Epithelial cell of proximal tubule (primary cell): ENCODE measurements at places on chromosomes 3 and 15.
A peak's percentile ranks its signal among the peaks of the same experiment; 100 is the strongest.

GRCh38 chr15:70479056-70479455 lies 284.3 kb downstream of the UACA start:
- DNase-seq = no peak

DNA sequence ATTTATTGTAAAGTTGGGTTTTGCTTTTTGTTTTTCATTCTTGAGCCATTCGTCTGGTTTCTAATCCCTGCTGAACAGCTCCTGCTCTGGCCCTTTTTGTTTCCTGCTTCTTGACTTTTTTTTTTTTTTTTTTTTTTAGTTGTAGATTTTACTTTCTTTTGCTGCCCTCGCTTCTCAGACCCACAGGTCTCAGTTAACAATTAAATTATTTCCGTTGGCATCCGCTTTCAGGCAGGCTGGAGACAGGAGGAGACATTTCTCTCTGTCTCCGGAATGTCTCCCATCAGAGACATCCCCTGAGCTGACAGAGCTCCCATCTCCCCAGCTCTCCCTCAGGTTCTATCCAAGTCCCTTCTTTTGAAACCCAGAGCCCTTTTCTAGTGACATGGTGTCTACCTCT lies 68.6 kb downstream of the SLC6A6 start:
- no peak for DNase-seq

GRCh38 chr3:146517684-146518435 lies 26.5 kb downstream of the PLSCR1 start:
- DNase-seq = no peak

DNA sequence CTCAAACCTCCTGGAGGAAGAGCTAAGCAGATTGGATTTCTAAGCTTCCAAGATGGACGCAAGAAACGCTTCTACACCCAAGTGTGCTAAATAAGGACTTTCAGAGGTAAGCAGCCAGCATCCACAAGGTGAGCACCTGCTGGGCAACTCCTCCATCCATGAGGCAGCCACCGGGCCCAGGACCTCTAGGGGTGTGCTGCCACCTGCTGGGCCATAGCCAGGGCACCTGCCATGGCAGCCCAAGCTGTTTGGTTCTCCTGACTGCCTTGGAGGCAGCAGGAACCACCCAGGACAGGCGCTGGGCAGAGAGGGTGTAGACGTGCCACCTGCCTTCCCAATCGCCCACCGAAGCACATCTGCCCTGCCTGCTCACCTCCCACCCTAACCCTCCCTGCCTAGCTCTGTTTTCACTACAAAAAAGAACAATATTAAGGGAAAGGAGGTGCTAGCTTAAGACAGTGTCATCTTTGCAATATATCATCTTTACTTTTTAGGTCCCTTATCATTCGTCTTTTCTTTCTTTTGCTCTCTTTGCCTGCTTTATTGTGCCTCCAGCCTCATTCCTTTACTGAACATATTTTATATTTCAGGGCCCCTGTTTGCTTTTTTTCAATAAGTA lies 12.9 kb downstream of the C15orf62 start:
- no peak for DNase-seq

GRCh38 chr3:82423268-82424030 lies 662.0 kb upstream of the GBE1 start:
- no peak for DNase-seq

DNA sequence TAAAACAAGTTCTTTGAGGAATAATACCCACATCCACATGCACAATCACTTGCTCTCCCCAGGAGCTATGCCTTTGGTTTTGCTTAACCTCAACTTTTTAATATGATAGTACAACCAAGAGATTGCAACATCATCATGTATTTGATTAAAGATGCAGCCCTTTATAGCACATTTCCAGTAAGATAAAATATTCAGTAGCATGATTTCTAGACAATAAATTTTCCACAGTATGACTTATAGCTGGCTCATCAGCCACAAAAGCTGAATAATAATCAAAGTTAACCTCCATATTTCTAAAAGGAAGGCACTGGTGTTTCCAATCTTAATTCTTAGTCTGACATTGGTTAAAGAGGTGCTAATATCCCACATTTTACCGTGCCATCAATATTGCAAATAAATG lies 622.5 kb downstream of the TBL1XR1 start:
- no peak for DNase-seq

DNA sequence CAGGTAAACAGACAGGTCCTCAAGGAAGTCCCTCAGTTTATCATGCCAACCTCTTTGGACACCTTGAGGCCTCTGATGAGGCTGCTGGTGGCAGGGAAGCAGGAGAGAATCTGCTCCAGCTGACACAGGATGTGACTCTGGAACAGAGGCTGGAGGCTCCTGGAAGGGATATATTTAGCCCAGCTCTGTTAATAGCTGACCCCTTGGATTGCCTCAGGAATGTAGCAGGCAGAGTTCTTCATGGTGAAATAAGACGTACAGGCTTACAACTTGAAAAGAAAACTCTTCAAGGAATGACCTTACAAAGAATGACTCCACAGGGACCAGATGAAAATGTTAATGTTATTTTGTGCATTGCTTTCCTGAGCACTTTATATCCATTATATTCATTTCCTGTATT lies 90.5 kb downstream of the AQP9 start:
- DNase-seq = peak; percentile 86

- DNase-seq = no peak
Observed at GRCh38 chr15:80902298-80902801, 87.3 kb downstream of the MESD start.
